ENCODE measurements at places on chromosomes 2 and 18. TPM values are rescaled to one million over a fixed set of nuclear protein-coding genes. Genes with fewer than 3 reads are reported as not detected.

The ZEB2 gene
- 0.46 TPM for total RNA-seq

- peaks cover 13% of the 10 kb centered on the region for H3K27me3 ChIP-seq
- peaks cover 16% of the 10 kb centered on the region for H3K36me3 ChIP-seq
- H3K27ac ChIP-seq = no peak overlapping the region
- H3K4me3 ChIP-seq = no peak overlapping the region
- H3K4me1 ChIP-seq = peaks cover 1% of the 10 kb centered on the region
- DNase-seq = no peak
Measured at GRCh38 chr2:9081750-9082149, 78.3 kb upstream of the MBOAT2 start.

GRCh38 chr2:27324720-27325119, 1.8 kb upstream of the MPV17 start:
- peaks cover 33% of the 10 kb centered on the region for H3K36me3 ChIP-seq
- H3K4me3 ChIP-seq = peak overlapping the region; percentile 2
- H3K27ac ChIP-seq = peak overlapping the region; percentile 40
- peaks cover 11% of the 10 kb centered on the region for H3K4me1 ChIP-seq
- no peak for DNase-seq
- no peaks in the 10 kb centered on the region for H3K27me3 ChIP-seq

- H3K4me3 ChIP-seq = no peak overlapping the region
- H3K4me1 ChIP-seq = no peaks in the 10 kb centered on the region
- no peak overlapping the region for H3K27ac ChIP-seq
- H3K36me3 ChIP-seq = no peaks in the 10 kb centered on the region
- no peak for DNase-seq
- no peaks in the 10 kb centered on the region for H3K27me3 ChIP-seq
Measured at GRCh38 chr2:224711859-224712665, 4.1 kb downstream of the CCDC195 start.

- peaks cover 23% of the 10 kb centered on the region for H3K4me1 ChIP-seq
- no peaks in the 10 kb centered on the region for H3K27me3 ChIP-seq
- DNase-seq = no peak
- H3K36me3 ChIP-seq = peaks cover 2% of the 10 kb centered on the region
Measured at GRCh38 chr2:121558329-121558728, 27.6 kb downstream of the RNU4ATAC start.

- DNase-seq = no peak
- no peak overlapping the region for H3K27ac ChIP-seq
- peak overlapping the region; percentile 82 for H3K4me3 ChIP-seq
- no peaks in the 10 kb centered on the region for H3K36me3 ChIP-seq
- H3K27me3 ChIP-seq = no peaks in the 10 kb centered on the region
- peaks cover 37% of the 10 kb centered on the region for H3K4me1 ChIP-seq
Measured at GRCh38 chr2:186591506-186591890, 1.6 kb downstream of the ITGAV start.

DNA sequence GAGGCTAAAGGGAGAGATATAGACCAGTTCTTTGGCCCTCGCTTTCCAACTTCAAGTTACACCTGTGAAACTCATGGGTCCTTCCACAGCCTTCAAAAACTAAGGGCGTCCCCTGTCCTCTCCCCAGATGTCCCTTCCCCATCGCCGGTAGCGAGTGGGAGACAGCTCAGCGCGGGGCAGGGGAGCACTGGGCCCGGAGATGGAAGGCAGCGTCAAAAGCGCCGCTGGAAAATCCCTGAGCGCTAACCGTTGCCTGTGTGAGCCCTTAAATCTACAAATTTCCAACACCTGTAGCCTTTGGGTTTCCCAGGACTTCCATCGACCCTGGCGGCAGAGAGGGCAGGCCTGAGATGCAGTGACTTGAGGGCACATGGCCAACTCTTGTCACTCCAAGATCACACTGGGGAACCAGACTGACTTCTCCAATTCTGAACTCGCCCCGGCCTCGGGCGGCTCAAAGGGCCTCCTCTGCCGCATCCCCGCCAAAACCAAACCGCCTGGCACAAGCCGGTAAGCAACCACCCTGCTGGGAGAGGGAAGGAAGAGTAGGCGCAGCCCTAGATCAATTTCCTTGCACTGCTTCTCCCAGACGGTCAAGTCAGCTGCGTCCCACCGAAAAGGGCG, 879 bp upstream of the EPAS1 start:
- peaks cover 71% of the 10 kb centered on the region for H3K27me3 ChIP-seq
- H3K4me3 ChIP-seq = peak overlapping the region; percentile 65
- H3K4me1 ChIP-seq = peaks cover 38% of the 10 kb centered on the region
- no peak overlapping the region for H3K27ac ChIP-seq

- no peak overlapping the region for H3K4me3 ChIP-seq
- H3K4me1 ChIP-seq = no peaks in the 10 kb centered on the region
- H3K27me3 ChIP-seq = no peaks in the 10 kb centered on the region
- no peak for DNase-seq
- no peak overlapping the region for H3K27ac ChIP-seq
Measured at GRCh38 chr2:224836263-224836662, 120.1 kb upstream of the CCDC195 start.

DNA sequence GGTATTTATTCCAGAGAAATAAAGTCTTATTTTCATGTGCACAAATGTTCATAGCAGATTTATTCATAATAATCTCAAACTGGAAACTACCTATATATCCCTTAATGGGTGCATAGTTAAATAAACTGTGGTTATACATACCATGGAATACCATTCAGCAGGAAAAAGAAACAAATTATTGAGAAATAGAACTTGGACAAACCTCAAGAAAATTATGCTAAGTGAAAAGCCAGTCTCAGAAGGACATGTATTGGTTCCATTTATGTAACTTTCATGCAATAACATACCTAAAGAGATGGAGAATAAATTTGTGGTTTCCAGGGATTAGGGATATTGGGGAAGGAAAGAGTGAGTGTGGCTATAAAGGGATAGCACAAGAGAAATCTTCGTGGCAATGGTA, 452.6 kb downstream of the SETBP1 start:
- no peaks in the 10 kb centered on the region for H3K36me3 ChIP-seq
- H3K27me3 ChIP-seq = no peaks in the 10 kb centered on the region
- no peak overlapping the region for H3K27ac ChIP-seq
- H3K4me3 ChIP-seq = no peak overlapping the region
- no peak for DNase-seq

- peak; percentile 12 for DNase-seq
- H3K4me1 ChIP-seq = peaks cover 24% of the 10 kb centered on the region
- H3K27ac ChIP-seq = no peak overlapping the region
- H3K27me3 ChIP-seq = no peaks in the 10 kb centered on the region
Measured at GRCh38 chr18:38801640-38802039, 1236.0 kb upstream of the CELF4 start.

DNA sequence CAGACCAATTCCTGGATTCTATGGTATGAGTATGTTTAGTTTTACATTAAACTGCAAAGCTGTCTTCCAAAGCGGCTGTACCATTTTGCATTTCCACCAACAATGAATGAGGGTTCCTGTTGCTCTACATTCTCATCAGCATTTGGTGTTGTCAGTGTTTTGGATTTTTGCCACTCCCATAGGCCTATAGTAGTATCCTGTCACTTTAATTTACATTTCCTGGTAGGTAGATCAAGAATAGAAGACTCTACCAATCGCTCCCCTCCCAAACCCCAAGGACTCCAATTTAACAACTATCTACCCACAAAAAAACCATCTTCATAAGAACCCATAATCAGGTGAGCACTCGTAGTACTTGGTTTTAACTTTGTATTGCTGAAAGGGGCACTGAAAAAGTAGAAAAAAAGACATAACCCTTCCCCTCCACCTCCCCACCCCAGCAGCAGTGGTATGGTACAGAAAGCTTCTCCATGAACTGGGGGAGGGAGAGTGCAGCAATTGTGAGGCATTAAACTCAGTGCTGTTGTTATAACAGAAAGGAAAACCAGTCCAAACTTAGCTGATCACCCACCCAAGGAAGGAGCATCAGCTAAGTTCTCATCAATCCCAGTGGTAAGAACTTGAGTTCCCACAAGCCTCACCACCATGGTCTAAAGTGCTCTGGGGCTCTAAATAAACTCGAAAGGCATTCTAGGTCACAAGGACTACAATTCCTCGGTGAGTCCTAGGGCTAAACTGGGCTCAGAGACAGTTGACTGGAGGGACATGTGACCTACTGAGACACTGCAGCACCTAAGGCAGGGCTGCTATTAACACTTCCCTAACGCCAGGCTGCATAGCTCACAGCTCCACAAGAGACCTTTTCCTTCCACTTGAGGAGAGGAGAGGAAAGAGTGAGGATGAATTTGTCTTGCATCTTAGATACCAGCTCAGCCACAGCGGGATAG, 35.5 kb upstream of the CYTIP start:
- H3K36me3 ChIP-seq = no peaks in the 10 kb centered on the region
- H3K4me1 ChIP-seq = no peaks in the 10 kb centered on the region
- H3K27ac ChIP-seq = no peak overlapping the region
- no peak for DNase-seq
- no peak overlapping the region for H3K4me3 ChIP-seq

GRCh38 chr18:34609986-34610648, 100.0 kb upstream of the DTNA start:
- H3K4me3 ChIP-seq = no peak overlapping the region
- H3K27me3 ChIP-seq = no peaks in the 10 kb centered on the region
- peaks cover 8% of the 10 kb centered on the region for H3K4me1 ChIP-seq
- no peak overlapping the region for H3K27ac ChIP-seq
- no peaks in the 10 kb centered on the region for H3K36me3 ChIP-seq

DNA sequence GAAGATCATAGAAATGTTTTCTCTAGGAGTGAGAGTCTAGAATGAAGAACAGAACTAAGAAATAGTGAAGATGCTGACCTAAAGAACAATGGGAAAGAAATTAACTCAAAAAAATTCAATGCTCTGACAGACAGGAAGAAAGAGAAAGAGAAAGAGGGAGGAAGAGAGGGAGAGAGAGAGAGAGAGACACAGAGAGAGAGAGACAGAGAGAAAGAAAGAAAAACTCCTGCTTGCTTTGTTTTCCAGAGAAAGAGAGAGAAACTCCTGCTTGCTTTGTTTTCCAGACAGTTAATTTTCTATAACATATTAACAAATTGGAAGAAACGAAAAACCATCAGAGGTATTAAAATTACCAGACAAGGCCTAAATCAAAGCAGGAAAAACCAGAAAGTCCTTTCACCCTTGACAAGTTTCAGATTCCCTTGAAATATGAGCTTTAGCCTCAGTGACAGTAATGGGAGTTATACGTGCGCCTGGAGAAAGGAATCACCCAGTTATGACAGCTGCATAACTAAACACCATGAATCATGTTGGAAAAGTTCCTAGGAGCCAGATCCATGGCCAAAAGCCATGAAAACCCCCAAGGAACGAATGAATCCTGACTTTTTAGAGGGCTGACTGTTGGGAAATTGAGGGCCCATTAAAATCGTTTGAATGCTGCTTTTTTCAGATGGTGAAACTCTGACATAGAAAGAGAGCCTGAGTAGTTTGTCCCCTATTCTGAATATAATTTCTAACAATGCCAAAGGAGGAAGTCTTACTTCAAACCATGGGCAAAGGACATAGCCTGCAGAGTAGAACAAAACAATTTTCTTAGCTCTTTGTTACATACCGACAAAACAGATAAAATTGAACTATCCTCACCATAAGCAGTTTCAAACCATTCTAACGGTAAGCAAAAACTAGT, 228.6 kb upstream of the CHST9 start:
- H3K36me3 ChIP-seq = no peaks in the 10 kb centered on the region
- DNase-seq = no peak
- H3K27me3 ChIP-seq = no peaks in the 10 kb centered on the region
- peaks cover 23% of the 10 kb centered on the region for H3K4me1 ChIP-seq
- H3K4me3 ChIP-seq = no peak overlapping the region
- no peak overlapping the region for H3K27ac ChIP-seq

GRCh38 chr18:79792988-79793355, 4.8 kb upstream of the KCNG2 start:
- H3K4me3 ChIP-seq = no peak overlapping the region
- peaks cover 47% of the 10 kb centered on the region for H3K27me3 ChIP-seq
- no peak overlapping the region for H3K27ac ChIP-seq
- no peaks in the 10 kb centered on the region for H3K36me3 ChIP-seq

Data from WTC11 (cell line).